ENCODE measurements at places on chromosomes 1 and 21.
A peak's percentile ranks its signal among the peaks of the same experiment; 100 is the strongest.

- DNase-seq: no peak
Measured at GRCh38 chr1:32066489-32066873, 6.3 kb upstream of the TMEM39B start.

- DNase-seq: no peak
Measured at GRCh38 chr1:57696904-57697303, 273.0 kb upstream of the DAB1 start.

- DNase-seq: no peak
Measured at GRCh38 chr1:25098717-25099116, 133.6 kb downstream of the SYF2 start.

DNA sequence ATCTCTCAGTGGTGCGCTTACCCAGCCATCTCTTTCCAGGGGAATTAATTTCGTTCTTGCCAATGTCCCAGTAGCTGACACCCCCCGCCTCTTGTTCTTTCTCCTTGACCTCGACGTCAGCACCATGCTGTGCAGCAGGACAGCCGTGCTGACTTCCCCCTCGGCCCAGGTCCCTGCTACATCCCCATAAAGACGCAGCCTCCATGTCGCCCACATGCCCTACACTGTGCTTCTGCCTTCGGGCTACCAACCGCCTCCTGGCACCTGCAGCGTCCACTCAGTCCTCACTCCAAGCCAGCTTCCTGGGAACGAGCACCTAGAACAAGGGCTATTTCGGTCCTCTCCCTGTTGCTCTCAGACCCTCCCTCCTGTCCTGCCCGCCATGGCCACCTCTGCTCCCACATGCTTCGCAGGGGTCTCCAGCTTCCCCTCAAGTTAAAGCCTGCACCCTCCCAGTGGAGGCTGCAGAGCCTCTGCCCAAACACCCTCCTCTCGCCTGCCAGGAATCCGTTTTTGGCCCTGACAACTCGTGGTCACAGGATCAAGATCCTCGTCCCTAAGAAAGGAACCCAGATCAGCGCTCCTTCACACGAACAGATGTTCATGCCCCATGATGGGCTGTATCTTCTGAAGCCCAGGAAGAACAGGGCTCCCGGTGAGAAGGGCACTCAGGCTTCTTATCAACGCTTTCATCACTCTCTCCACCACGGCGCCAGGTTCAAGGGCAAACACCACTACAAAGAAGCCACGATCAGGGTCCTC, 109.7 kb downstream of the NPHP4 start:
- DNase-seq: no peak

GRCh38 chr1:166272851-166273250, 106.0 kb upstream of the FAM78B start:
- peak; percentile 39 for DNase-seq

GRCh38 chr1:217067642-217068041, 344.4 kb upstream of the ESRRG start:
- DNase-seq: no peak

DNA sequence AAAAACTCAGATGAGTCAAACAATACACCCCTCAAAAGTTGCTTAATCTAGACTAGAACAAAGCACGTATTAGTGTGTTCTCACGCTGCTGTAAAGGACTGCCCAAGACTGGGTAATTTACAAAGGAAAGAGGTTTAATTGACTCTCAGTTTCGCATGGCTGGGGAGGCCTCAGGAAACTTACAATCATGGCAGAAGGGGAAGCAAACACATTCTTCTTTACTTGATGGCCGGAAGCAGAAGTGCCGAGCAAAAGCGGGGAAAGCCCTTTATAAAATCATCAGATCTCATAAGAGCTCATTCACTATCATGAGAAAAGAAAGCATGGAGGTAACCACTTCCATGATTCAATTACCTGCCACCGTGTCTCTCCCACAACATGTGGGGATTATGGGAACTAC, 10.1 kb downstream of the JAM2 start:
- DNase-seq: no peak

GRCh38 chr1:38274974-38275373, 228.4 kb upstream of the POU3F1 start:
- no peak for DNase-seq

DNA sequence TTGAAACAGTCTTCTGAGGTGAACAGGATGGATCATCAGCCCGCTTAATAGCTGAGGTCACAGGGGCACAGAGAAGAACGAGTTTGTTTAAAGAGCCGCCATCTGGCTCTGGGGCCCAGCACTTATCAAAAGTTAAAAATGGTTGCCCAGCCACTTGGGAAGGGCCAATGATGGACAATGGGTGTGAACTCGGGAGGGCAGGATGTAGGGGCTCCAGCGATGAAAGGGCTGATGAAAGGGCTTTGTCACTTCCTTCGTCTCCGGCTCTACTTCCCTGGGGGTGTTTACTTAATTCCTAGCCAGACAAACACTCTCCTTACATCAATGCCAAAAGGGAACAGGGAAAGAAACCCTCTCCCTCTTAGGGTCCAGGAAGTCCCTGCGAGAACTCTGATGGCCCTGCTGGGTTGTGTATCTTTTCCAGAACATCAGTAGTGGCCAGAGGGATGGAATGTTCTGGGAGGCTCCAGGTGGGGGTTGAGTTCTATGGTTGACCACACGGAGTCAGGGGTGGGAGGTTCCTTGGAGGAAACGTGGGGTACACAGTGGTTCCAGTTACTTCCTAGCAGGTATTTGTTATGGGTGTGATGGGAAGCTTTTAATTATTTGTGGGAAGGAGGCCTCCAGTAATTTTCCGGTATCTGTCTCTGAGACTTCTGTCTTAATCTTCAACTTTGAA, 9.0 kb upstream of the ABCG1 start:
- DNase-seq: peak; percentile 13

DNA sequence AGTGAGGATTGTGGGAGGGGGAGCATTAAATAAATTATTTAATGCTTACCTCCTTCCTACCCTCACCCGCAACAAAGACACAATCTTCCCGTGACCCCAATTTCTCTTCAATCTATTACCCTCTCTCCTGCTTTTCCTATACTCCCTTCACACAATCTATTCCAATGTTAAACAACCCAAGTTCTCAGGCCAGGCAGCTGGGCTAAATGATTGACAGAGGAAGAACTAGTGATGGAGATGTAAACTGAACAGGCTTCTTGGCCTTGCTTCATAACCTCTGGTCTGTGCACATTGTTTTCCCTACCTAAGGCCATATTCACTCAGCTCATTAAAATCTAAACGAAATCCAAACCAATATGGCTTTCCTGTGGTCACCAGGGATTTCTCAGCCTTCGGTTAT, 3.9 kb upstream of the RCC1 start:
- DNase-seq: no peak

GRCh38 chr1:65467536-65467935, 47.1 kb downstream of the LEPR start:
- peak; percentile 95 for DNase-seq

- no peak for DNase-seq
Measured at GRCh38 chr1:43957407-43958040, 10.8 kb downstream of the IPO13 start.

DNA sequence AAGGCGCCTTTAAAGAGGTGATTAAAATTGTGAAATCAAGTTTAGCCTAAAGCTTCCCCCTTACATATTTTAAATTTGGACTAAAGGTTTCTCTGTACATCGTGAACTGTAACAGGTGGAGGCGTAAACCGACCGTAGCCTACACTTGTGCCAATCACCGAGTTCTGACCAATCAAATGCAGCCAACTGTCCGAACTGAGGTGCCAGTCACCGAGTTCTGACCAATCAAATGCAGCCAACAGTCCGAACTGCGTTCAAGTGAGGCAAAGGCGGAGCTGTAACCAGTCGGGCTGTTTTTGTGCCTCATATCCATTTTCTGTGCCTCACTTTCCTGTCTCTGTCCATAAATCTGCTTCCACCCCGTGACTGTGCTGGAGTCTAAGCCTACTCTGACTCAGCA, 7.4 kb downstream of the TFF1 start:
- DNase-seq: no peak

DNA sequence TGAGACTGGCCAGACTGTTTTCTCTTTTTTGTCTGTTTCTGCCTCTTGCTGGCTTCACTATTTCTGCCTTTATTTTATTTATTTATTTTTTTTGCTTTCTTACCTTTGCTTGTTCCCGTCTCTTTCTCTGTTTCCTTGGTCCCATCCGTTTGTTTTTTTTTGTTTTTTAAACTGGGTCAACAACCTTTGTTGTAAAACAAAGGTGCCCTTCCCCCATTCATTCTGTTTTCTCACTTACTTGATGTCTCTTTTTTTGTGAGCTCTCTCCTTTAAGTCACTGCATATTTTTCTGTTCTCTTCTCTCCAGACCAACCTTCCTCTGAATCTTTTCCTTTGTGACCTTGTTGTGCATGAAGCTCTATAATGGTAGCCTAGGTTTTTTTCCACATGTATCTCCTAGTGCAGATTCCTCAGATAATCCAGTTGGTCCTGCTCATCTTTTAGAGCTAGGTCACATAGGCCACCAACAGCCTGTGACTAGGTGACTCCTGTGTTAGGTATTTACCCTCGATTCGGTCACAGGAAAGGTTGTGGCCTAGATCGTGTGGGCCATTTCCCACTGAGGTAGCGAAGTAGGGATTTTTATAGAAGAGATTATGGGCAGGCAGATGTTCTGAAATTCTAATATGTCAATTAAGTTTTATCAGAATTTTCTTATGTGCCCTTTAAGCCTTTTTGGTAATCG, 15.9 kb downstream of the GNAI3 start:
- no peak for DNase-seq

DNA sequence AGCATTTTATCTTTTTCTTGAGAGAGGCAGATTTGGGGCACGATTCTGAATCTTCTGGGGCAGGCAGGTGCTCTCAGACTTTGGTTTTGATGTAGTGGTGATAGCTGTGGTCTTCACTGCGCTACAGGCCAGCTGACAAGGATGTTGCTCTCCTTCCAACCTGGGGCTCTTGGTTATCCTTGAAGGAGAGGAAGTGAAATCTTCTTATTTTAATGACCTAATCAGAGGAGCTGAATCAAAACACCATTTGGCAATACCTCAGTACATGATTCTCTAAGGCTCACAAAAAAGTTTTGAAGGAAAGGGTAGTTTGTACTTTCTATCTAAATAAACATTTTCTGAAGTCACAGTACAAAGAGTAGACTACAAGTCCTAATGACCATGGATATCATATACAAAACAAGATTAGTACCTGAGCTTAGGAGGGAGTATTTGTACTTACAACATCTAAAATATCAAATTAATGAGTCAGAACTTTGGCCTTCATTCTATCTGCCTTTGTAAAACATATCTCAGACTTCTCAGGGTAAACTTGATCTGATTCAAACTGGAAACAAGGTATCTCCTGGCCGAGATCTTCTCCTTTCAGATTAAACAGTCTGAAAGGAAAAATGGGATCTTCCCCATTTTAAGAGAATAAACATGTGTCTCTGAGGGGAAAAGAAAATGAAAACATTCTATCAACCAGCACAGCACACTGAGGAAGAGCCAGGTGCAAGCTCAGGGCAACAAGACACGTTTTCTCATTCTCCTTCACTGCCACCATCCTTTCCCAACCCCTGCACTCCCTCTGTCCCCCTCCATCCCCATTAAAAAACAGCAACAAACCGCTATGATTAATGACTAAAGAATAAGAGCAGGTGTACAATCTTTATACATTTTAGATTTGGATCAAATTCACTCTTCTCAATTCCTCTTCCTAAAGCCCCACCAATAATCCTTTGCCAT, 69.2 kb downstream of the SH3GLB1 start:
- DNase-seq: no peak

DNA sequence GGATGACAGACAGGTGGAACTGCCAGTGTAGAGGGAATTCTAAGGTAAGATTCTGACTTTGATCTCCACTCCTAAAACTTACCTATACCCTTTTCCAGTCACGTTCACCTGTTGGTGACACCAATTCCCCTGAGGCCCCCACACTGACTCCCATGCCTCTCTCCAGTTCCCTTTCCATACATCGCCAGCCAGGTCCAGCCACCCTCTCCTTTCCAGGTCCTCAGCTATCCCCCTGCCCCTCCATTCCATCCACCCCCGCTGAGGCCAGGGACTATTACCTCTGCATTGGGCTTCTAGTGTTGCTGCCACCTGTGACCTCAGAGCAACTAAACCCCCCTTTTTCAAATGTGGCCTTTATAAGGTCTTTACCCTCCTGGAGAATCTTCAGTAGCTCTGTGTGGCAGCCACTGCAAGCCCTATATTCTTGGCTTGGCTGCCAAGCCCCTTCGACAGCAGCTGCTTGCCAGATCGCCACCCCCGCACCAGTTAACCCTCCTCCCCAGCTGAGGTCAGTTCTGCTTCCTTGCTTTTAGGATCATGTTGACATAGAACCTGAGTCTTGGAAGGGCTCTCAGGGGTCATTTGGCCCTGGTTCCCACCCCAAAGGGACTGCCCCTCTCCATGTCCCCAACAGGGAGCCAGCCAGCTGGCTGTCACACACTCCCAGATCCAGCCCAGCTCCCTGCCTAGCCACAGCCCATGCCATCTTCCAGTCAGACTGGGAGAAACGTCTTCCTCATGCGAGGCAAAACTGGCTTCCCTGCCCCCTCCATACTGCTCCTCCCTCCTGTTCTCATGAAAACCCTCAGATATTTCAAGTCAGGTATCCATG, 14.7 kb downstream of the CSF1 start:
- DNase-seq: no peak

GRCh38 chr1:22876359-22877111, 96.1 kb downstream of the LACTBL1 start:
- no peak for DNase-seq

- DNase-seq: no peak
Measured at GRCh38 chr21:44574457-44575306, 1.2 kb downstream of the KRTAP10-4 start.

DNA sequence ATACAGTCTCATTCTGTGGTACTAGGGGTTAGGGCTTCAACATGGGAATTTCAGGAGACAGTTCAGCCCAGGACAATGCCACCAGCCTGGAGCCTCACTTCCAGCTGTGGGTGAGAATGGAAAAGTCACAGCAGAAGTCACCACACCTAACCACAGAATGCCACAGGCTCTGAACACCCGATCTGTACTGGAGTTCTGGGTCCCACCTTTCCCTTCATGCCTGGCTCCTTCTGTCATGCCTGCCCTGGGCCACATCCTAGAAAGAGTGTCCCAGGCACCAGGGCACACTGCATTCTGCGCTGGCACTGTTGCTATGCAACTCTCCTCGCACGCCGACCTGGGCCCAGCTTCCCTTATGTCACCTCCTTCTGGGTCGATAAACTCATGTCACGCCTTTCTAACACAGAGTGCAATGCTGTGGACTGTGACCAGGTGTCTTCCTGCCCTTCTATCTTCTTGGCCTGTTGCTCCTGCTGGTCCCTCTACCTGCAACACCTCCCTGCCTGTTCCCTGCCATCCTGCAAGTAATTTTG, 21.2 kb downstream of the RCSD1 start:
- no peak for DNase-seq

DNA sequence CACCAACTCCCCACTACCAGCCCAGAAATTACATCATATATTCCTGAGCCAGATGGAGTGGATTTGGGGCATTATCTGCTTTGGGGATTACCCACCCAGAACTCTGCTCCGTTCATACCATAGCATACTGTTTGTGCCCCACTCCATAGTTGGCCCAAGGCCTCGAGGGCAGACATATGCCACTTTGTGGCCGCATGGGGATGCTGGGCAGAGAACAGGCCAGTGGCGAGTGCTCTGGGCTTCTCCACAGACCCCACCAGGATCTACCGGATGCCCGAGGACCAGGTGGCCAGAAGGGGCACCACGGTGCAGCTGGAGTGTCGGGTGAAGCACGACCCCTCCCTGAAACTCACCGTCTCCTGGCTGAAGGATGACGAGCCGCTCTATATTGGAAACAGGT, 68.0 kb upstream of the CNTN2 start:
- no peak for DNase-seq

GRCh38 chr1:53878492-53879105, 11.0 kb downstream of the YIPF1 start:
- peak; percentile 52 for DNase-seq

- no peak for DNase-seq
Measured at GRCh38 chr1:212452323-212453155, 19.8 kb downstream of the NENF start.

All from NT2/D1 (cell line).